ENCODE measurements at places on chromosomes 1 and 21.

DNA sequence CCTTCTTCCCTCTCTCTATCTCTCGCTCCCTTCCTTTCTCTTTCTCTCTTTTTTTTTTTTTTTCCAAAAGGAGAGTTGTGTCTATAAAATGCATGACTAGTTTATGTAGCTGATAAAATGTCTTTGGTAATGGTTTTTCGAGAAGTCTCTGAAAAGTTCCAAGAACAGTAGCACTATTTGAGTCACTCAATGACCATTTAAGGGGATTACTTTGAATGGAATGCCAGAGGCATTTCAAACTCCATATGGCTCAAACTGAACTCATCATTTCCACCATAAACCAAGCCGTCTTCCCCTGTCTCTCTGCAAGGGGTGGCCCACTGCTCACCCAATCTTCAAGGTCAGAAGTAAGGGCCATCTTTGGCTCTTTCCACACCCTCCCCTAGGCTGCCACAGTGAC is 93.3 kb downstream of the FAM78B start:
- DNase-seq: no peak

DNA sequence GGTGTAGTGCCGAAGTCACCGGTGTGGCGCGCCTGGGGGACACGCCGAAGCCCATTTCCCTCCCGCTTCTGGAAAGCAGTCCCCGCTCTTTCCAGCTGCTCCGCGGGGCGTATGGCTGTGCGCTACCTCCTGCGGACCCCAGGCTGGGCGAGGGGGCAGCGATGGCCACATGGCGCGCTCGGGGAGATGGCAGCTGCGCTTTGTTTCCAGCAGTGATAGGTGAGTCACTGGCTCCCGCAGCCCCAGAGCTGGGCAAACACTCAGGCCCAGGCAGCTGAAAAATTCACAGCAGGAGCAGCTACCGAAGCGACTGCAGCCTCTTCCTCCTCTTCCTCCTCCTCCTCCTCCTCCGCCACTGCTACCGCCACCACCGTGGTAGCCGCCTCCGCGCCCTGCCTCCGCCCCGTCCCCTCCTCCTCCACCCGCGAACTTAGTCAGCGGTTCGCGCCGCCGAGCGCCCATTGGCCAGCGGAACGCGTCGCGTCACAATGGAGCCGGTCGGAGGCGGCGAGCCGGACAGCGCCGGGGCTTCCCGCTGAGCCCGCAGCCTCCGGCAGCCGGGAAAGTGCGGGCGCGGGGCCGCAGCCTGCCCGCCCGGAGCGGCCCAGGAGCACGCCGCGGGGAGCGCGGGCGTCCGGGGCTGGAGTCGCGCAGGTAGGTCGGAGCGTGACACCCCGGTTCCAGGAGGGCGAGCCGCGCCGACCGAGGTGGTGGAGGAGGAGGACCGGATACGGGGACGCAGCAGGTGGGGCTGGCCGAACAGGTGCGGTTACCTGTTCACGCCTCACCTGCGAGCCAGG is at the start of gene LRRC8B:
Gene LRRC8B (plus strand): TSS at position 461 of the 800 bp plus-strand sequence. CDS start 57,822 bp downstream, outside the sequence.
- peak; percentile 92 for DNase-seq

DNA sequence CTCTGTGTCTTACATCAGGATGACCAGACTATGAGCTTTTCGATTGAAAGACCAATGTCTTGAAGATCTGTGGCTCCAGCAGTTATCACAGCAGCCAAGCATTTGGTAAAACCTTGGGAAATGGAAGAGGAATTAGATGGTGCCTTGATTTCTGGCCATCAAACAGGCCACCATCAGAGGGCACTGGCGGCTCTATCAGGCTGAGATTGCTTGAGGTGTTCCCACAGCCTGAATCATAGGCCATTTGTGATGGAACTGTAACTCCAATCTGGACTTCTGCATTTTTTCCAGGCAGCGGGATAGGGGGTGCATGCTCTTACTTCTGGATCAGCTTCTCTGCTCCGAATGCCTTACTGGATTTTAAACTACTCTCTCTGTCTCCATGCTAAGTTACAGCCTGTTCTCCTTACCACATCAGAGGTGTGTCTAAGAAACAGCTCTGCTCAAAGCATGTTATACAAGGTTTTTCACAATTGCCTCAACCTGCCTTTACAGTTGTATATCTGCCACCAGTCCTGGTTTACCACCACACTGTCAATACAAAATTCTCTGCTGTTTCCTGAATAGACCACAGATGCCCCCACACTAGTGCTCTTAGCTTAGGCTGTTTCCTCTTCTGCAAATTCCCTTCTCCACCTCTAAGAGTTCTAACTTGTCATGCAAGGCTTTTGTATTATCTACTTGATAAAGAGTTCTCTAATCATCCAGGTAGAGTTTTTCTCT is 180.9 kb downstream of the PTGER3 start:
- DNase-seq: no peak

GRCh38 chr1:19166066-19166465 is 44.0 kb downstream of the UBR4 start:
- DNase-seq: no peak

GRCh38 chr1:7500381-7501083 is 270.6 kb upstream of the VAMP3 start:
- no peak for DNase-seq

Measured in activated naive CD4-positive, alpha-beta T cell treated with anti-CD3 and anti-CD28 coated beads, Interleukin-2, amount 10 ng/mL, durations not matched to agents 7 days and 5 days (primary cell).